HTR-8/SVneo (cell line): ENCODE measurements at places on chromosomes 12 and 14.

DNA sequence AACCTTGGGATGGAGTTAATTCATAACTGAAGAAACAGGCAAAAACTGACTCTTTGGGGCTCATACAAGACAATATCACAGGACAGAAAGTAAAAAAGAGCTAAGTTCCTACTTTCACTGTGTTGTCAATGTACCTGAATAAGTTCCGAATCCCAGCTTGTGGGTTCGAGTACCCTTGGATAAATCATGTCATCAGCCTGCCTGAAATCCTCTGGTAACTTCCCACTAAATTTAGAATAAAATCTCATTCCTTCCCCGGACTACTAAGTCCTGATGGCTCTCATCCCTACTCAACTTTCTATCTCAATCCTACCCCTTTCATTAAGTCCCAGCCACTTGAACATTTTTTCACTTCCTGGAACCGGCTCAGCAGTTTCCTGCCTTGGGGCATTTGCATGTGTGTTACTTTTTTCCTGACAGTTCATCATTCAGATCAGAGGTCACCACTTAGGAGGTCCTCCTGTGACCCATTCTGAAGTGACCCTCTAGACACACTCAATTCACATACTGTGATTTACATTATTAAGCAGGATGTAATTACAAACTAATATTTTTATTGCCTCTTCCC is 12.7 kb downstream of the ERP29 start:
- DNase-seq = peak; percentile 10

GRCh38 chr12:84075991-84076390 is 836.6 kb downstream of the SLC6A15 start:
- DNase-seq = no peak

GRCh38 chr14:73339846-73340595 is 102.7 kb downstream of the PAPLN start:
- no peak for DNase-seq

DNA sequence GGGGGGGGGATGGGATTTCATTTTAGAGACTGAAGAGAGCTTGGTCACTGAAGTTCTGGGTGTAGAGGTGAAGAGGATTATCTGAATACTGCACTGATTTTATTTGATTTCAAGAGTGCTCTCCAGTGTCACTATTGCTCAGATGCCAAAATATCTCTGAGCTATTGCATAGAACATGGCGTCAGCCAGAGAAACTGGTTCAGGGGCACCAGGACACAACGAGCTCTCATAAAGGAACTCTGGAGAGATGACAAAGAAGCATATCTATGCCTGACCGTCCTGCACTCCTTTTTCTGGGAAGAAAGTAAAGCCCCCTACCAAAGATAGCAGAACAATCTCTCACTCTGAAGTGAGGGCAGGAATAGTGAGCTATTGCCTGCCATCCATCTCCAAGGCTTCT is 2.0 kb downstream of the SLC7A8 start:
- DNase-seq = no peak

DNA sequence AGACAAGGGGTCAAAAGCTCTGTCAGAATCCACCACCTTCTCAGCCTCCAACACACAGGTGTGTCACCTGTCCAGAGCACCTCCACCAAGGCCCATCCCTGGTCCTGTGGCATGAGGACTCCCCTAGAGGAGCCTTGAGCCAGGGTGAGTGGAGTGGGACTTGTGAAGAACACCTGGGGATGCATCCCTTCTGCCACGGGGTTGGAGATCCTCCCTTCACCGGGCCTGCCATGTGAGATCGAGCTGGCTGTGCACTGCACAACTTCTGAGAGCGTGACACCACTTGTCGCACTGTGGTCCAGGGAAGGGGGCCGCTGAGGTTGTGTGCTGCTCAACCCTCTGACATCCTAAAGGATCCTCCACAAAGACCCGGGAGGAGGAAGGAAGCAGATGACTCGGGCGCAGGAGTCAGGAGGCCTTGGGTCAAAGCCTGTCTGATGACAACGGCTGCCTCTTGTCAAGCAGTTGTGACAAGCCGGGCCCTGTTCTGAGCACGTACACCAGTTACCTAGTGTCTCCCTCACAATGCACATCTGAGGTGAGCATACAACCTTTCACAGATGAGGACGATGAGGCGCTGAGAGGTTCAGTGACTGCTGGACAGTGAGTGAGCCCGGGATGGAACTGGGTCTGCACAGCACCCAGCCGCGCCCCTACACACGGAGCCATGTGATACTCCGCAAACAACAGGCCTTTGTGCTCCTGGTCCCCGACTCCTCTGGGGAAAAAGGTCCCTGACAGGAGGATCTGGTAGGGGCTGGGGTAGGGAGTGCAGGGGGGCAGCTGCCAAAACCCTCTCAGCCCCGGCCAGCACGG is 35.6 kb downstream of the CHGA start:
- DNase-seq = no peak

GRCh38 chr12:104627231-104627989 is 170.7 kb downstream of the CHST11 start:
- no peak for DNase-seq

DNA sequence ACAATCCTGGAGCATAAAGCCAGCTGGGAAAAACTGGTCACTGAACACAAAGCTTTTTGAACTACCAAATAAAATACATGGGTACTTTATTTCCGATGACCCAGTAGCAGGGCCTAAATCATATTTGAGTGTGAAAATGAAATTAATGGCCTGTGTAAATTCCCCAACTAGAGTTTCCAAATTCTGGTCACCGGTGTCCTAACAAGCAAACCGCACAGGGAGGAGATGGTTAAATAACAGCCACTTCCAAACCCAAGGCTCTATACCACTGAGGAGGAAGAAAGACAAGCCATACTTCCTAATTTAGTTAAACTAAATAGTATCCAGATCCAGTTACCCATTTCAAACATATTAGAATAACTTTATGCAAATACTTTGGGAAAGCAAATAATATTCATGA is 40.1 kb upstream of the DUSP6 start:
- no peak for DNase-seq
